ENCODE measurements at places on chromosomes 1 and 21.

DNA sequence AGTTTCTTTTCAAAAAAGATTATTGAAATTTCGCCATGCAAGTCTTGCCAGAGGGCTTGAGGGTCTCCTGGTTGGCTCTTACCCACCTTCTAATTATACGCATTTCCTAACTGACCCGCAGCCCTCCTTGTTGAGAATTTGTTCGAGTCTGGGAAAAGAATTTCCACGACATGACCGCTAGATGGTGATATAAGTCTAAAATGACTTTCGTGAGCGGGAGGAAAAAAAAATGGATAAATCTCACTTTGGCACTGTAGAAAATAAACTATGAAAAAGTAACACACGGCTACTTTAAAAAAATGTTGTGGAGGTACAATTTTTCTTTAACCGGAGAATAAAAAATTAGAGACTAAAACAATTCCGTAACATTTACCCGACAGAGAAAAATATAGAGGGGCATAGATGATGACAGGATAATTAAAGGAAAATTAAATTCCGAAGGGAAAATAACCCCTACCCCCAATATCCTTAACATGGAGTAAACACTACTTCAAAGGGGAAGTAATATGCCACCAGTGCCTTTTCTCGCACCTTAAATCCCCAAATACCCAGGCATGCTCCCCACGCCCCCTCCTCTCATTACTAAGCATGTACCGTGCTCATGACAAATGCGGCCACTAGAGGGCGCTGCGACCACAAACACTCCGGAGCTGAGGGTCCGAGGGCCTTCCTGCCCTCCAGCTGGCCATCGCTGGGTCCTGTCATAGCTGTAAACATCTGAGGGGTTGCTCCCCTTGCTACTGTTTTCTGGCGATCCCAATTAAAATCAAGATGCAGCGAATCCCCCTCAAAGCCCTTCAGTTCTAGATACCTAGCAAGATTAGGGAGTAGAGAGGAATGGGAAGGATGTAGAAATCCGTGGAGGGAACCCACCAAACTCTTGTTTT is 266.9 kb downstream of the ASTN1 start:
- peak; percentile 6 for DNase-seq

DNA sequence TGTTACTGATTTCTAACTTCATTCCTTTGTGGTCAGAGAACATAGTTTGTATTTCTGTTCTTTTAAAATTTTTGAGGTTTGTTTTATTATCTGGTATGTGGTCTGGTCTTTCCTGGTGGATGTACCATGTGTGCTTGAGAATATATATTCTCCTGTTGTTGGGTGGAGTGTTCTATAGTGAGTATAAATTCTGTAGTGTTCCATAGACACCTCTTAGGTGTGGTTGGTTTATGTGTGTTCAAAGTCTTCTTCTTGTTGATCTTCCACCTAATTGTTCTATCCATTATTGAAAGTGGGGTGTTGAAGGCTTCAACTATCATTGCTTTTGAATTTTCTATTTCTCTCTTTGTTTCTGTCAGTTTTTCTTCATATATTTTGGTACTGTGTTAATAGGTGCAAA is 20.1 kb downstream of the PPP2R5A start:
- DNase-seq = no peak

DNA sequence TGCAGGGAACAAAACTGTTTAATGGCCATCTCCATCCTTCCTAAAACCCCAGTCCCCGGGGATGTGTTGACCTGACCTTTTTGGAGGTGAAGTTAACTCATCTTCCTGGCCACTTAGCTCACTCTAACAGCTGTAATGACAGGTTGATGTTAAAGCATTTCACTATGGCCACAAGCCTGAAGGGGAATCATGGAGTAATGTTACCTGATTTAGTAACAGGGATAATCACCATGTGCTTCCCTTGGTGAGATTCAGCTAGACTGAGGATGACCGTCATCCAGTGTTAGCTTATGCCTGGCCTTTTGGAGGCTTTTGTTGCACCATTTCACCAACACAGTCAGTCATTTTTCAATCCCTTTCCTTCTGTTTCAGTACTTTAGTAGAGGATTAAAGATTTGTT is 64.3 kb upstream of the RAVER2 start:
- no peak for DNase-seq

- DNase-seq = no peak
These were observed 21.2 kb downstream of the CD1E start for GRCh38 chr1:158374860-158375259.

DNA sequence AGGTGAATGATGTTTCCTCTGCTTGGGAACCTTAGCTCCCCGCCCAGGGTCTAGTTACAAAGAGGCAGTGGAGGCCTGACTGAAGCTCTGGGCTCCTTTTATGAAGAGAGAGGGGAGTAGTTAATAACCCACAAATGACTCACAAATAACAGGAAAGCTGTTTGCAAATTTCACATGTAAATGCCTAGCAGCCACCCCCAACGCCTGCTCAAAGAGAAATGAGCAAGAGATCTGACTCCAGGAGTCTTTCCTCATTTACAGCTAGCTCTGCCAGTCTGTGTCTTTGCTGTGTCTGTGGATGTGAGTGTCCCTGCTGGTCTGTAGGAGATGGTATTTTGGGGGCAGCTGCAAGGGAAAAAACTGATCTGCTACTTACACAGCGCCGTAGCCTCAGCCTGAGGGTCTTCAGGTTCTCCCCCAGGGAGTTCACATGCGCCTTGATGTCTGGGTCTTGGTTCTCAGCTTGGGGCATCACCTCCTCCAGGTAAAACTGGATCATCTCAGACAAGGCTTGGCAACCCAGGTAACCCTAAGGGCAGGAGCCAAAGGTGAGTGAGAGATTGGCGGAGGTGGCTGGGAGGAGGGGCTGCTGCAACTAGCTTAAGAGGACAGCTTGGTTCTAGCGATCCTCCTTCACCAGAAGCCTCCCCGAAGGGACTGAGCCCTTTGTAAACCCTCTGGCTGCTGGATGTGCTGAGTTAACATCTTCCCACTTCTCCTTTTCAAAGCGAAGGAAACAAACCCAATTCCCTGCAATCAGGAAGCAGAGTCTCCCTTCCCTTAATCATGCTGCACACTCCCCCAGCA is at the start of gene IL19:
Gene IL19 (plus strand): TSS at position 243 of the 807 bp plus-strand sequence. CDS start 65,890 bp downstream, outside the sequence.
- no peak for DNase-seq

- no peak for DNase-seq
These were observed 1.0 kb downstream of the RNF220 start for GRCh38 chr1:44405798-44406736.

GRCh38 chr1:116879478-116880133 is 30.1 kb upstream of the PTGFRN start:
- no peak for DNase-seq

GRCh38 chr1:232620356-232620969 is 9.5 kb downstream of the SIPA1L2 start:
- no peak for DNase-seq

- DNase-seq = no peak
These were observed 38.6 kb upstream of the CHRM3 start for GRCh38 chr1:239347776-239348175.

DNA sequence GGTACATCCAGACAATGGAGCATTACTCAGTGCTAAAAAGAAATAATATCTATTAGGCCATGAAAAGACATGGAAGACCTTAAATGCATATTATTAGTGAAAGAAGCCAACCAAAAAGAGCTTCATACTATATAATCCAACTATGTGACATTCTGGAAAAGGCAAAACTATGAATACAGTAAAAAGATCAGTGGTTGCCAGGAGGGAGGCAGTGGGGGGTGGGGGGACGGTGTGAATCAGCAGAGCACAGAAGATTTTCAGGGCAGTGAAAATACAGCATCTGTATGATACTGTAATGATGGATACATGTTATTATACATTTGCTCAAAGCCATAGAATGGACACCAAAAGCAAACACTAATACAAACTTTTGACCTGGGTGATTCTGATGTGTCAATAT is 339.4 kb upstream of the SNX7 start:
- DNase-seq = no peak

- DNase-seq = no peak
These were observed 339.0 kb downstream of the PTPRU start for GRCh38 chr1:29575277-29575676.

- no peak for DNase-seq
These were observed 377.5 kb downstream of the LMO4 start for GRCh38 chr1:87706203-87706602.

- no peak for DNase-seq
These were observed 28.0 kb downstream of the TIAM1 start for GRCh38 chr21:31316072-31316471.

- no peak for DNase-seq
These were observed 29.1 kb upstream of the KLF17 start for GRCh38 chr1:44089371-44090048.

- no peak for DNase-seq
These were observed 46.5 kb downstream of the HLX start for GRCh38 chr1:220925707-220926106.

- DNase-seq = no peak
These were observed 28.1 kb downstream of the KMO start for GRCh38 chr1:241560146-241560848.

- peak; percentile 35 for DNase-seq
These were observed 61.6 kb downstream of the KIF14 start for GRCh38 chr1:200558866-200559459.

DNA sequence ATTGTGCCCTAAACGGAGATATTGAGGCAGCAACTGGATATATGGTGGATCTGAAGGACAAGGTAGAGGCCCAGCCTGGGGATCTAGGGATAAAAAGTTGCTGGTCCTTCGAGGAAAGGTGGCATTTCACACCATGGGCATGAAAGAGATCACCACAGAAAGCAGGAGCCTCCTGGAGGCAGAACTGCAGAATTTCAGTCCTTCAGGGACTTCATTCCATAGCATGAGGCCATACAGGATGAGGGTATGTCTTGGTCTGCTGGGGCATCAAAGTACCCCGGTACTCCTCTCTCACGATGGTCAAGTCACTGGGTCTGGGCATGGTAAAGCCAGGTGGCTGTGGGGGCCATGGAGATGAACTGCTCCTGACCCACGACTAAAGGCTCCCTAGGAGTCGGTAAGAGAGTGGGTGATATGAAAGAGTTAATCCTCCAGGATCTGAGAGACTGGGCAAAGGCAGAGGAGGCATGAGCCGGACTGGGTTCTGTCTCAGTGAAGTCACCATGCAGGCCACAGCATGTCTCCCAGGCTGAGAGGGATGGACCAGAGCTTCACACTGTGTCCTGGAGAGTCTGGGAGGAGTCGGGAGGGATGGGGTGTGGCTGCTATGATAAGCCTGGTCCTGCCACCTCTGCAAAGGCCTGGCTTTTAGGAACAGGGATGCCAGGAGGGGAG is 5.8 kb upstream of the SPRR5 start:
- no peak for DNase-seq

DNA sequence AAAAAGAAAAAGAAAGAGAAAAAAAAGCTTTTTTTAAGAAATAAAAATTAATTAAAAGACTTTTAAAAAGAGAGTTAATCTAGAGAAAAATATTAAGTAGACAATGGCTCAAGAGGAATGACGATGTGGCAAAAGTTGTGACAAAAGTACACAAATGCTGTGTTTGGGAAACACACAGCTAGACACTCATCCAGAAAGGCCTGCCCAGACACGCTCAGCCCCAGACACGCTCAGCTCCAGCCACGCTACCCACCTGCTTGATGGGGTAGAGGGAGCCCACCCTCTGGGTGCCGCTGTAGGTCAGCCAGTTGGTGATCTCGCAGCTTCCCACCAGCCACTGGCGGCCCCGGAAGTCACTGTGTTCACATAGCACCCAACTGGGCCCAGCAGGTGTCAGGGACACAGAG is 10.2 kb downstream of the CD52 start:
- DNase-seq = no peak

DNA sequence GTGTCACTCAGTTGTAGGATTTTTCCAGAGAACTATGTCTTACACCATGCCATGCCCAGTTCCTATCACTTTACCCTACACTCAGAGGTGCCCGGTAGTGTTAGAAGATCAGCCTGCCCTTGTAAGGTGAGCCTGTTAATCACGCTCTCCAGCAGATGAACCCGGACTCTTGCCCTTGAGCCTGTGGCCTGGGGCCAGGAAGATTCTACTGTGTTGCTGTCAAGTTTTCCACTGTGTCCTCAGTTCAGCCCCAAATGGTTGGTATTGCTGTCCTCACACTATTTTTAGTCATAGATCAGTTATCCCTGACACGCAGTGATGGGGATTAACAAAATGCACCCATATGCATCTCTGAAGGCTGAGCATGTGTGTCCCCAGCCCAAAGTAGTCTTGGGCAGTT is 105.0 kb upstream of the SPAG17 start:
- DNase-seq = no peak

GRCh38 chr1:31549809-31550620 is 26.3 kb upstream of the TINAGL1 start:
- no peak for DNase-seq

GRCh38 chr1:183622013-183622412 is 13.6 kb downstream of the ARPC5 start:
- DNase-seq = no peak

GRCh38 chr1:102742426-102742825 is 365.9 kb downstream of the COL11A1 start:
- DNase-seq = no peak

- no peak for DNase-seq
These were observed 16.9 kb upstream of the KIAA0040 start for GRCh38 chr1:175209493-175209921.

DNA sequence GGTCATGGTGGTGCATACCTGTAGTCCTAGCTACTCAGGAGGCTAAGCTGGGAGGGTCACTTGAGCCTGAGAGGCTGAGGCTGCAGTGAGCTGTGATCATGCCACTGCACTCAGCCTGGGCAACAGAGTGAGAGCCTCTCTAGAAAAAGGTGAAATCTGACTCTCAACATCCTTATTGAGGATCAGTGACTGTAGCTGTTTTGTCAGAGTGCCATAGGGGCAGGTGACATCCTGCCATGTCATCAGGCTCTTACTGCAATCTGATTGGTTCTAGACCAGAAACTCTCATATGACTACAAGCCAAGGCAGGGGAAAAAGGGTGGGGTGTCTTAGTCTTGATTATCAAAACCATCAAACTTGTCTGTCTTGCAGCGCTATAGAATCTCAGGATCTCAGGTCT is 62.8 kb upstream of the NGF start:
- DNase-seq = no peak

GRCh38 chr1:180141381-180141934 is 13.2 kb upstream of the QSOX1 start:
- no peak for DNase-seq

GRCh38 chr1:162663086-162663485 is 30.8 kb downstream of the DDR2 start:
- DNase-seq = no peak

- DNase-seq = no peak
These were observed 111.5 kb downstream of the PSMG1 start for GRCh38 chr21:39071623-39072214.

DNA sequence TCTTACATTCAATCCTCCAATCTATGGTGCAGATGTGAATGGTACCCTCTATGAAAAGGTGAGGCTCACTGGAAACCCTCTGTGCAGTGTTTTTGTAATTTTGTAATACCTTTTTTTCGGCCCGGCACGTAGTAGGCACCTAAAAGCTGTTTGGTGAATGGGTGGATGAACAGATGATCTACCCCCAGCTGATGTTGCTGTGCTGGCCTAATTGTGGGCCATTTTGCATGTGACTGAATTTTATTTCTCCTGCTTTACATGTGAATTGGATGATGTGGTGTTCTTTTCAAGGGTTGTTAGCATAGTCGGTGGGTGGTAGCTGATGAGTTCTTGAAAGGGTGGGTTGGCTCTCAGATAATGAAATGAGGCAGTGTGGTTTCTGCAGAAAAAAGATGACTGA is 10.4 kb downstream of the KDM4A start:
- no peak for DNase-seq

Measured in CD4-positive, alpha-beta T cell treated with Interleukin-1 beta for 1 hour (primary cell).